Activated naive CD4-positive, alpha-beta T cell (primary cell): ENCODE measurements at places on chromosomes 7 and 10.

- no peak for DNase-seq
Observed at GRCh38 chr7:46459942-46460341, 538.9 kb upstream of the IGFBP3 start.

- no peak for DNase-seq
Observed at GRCh38 chr10:26488344-26488743, 50.2 kb downstream of the APBB1IP start.

- DNase-seq = no peak
Observed at GRCh38 chr7:16498122-16498521, 28.5 kb upstream of the LRRC72 start.

- DNase-seq = no peak
Observed at GRCh38 chr10:124688889-124689670, 55.1 kb downstream of the FAM53B start.

- no peak for DNase-seq
Observed at GRCh38 chr10:88968391-88968790, 15.8 kb upstream of the ACTA2 start.

GRCh38 chr10:118511711-118512110, 83.7 kb downstream of the PRLHR start:
- DNase-seq = no peak

GRCh38 chr7:158295966-158296797, 291.4 kb downstream of the PTPRN2 start:
- DNase-seq = no peak

GRCh38 chr7:1238450-1238882, 5.8 kb downstream of the UNCX start:
- DNase-seq = no peak

GRCh38 chr7:100689230-100690135, 4.6 kb downstream of the GIGYF1 start:
- no peak for DNase-seq

GRCh38 chr7:5050676-5051075, 5.0 kb downstream of the RBAK start:
- no peak for DNase-seq

DNA sequence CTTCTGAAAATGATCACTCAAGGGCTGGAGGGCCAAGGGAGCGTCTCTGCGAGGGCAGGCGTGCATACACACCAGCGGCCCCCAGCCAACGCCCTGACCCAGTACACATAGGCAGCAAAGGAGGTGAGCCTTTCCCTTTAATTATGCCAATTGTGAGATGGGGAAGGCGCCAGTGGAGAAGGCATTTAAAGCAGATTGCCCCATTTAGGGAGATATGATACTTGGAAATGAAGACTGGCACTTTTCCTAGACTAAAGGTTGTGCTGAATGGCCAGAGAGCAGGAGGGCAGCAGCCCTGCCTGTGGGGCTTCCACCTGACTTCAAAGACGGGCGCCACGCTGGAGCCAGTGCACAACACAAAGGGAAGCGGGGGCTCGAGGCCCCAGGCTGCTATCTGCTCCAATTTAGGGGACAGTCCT, 24.1 kb downstream of the HIPK2 start:
- no peak for DNase-seq

DNA sequence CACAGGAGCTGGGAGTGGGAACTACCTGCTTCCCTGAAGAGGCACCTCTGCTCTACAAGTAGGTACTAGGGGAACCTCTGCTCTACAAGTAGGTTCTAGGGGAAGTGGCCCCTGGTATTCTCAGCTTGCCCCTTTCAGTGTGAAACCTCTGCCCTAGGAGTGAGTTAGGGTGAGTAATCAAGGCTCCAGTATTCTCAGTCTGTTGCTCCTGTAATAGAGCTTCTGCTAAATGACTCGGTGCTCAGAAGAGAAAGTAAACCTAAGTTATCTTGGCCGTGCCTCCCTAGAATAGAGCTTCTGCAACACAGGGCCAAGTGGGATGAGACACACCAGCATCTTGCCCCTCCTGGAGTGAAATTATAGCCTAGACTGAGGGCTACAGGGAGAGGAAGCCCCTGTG, 13.4 kb upstream of the RASSF4 start:
- no peak for DNase-seq

- no peak for DNase-seq
Observed at GRCh38 chr7:47329320-47329926, 252.5 kb downstream of the TNS3 start.

DNA sequence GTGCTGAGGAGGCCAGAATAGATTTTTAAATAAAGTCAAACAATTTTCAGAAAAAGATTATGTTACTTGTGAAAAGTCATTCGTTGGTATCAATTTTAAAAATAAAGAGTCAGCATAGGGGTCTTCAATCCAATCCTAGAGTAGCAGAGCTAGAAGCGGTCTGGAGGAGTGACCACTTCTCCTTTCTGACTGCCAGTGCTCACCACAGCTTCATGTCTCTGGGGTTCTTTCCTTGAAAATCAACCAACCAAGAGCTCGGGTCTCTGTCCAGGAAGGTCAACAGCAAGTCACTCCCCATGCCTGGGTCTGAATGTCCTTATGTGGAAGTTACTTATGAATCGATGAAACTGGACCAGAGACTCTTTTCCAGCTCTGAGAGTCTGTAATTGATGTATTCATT, 14.3 kb downstream of the PTPRN2 start:
- DNase-seq = no peak

DNA sequence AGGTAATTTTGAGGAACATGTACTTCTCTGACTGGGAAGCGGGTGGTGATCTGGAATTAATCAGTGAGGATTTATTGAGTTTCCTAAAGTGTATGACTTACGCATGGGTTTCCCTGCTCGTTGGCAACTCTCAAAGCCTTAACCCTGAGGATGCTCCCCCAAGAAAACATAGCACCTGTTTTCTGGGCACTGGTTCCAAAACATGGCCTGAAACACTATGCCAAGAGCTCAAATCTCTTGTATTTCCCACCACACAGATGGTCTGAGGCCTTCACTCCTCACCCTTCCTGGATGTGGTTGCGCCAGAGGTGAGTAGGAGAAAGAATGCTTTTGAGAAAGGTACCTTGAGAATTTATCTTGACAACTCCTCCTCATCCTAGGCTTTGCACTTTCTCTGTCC, 250.4 kb downstream of the FZD1 start:
- no peak for DNase-seq

DNA sequence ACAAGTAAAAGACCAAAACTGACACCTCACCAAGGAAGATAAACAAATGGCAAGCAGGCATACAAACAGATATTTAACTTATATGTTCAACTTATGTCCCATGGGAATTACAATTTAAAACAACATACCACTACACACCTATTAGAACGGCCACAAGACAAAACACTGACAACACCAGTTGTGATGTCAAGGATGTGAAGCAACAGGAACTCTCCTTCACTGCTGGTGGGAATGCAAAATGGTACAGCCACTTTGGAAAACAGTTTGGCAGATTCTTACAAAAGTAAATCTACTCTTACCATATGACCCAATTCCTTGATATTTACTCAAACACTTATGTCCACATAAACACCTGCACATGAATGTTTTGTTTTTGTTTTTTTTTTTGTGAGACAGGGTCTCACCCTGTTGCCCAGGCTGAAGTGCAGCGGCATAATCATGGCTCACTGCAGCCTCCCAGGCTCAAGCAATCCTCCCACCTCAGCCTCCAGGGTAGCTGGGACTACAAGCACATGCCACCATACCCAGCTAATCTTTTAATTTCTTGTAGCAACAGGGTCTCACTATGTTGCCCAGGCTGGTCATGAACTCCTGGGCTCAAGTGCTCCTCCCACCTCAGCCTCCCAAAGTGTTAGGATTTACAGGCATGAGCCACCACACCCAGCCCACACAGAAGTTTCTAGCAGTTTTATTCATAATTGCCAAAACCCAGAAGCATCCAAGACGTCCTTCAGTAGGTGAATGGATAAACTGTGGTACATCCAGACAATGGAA, 27.3 kb downstream of the HERC4 start:
- no peak for DNase-seq
